NCI-H1417 treated with DMSO at 0.1 percent for 48 hours (cell line): ENCODE measurements at places on chromosomes 16 and 17.

- no peak for DNase-seq
Measured at GRCh38 chr17:59331929-59332748, 684 bp downstream of the YPEL2 start.

GRCh38 chr17:10702574-10702973 is 5.2 kb downstream of the ADPRM start:
- DNase-seq: no peak

DNA sequence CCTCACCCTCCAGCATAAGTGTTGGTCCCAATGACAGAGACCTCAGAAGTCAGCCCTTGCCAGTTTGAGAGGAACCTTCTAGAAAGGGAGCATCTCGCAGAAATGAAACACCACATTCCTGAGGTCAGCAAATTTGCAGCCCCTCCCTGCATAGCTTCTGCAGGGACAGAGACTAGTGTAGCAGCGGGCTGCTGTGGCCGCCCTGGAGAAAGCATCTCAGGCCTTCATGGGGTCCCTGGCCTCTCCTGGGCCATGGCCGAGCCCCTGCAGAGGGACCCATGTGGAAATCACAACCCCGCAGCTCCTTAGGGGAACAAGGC is 11.4 kb downstream of the HS3ST6 start:
- DNase-seq: no peak

GRCh38 chr17:66466106-66466820 is 163.8 kb downstream of the PRKCA start:
- DNase-seq: no peak

DNA sequence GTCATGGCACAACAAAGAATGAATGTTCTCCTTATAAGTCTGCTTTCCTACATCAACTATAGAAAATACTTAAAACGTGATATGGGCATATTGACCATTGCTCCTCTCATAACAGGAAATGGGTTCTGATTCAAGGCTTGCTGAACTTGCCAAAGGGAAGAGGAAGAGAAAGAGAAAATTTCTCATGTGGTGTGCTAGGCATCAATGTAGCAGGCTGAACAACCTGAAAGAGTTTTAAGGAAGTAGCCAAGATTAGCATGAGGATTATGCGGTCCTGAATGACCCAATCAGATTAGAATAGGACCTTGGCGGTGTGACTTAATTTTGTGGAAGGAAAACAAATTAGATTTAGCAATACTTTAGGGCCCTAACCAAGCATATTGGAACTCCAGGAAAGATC is 617.7 kb upstream of the CDH11 start:
- no peak for DNase-seq
